ENCODE measurements at places on chromosomes 4 and X. TPM values are rescaled to one million over a fixed set of nuclear protein-coding genes. Genes with fewer than 3 reads are reported as not detected.
A peak's percentile ranks its signal among the peaks of the same experiment; 100 is the strongest.

Gene CD40LG
- not detected for polyA plus RNA-seq

Gene KCNIP4
- polyA plus RNA-seq: 13.0 TPM

Gene HTRA3
- 7.2 TPM for polyA plus RNA-seq

Gene SPANXD
- polyA plus RNA-seq: not detected

Gene GYPE
- 4.2 TPM for polyA plus RNA-seq

Gene NUDT10
- 11.8 TPM for polyA plus RNA-seq

Gene DMRTC1
- not detected for polyA plus RNA-seq

Gene MEPE
- not detected for polyA plus RNA-seq

Gene KIF4A
- polyA plus RNA-seq: 26.0 TPM

Gene TACR3
- polyA plus RNA-seq: 2.6 TPM

Gene ATP10D
- polyA plus RNA-seq: 53.3 TPM

DNA sequence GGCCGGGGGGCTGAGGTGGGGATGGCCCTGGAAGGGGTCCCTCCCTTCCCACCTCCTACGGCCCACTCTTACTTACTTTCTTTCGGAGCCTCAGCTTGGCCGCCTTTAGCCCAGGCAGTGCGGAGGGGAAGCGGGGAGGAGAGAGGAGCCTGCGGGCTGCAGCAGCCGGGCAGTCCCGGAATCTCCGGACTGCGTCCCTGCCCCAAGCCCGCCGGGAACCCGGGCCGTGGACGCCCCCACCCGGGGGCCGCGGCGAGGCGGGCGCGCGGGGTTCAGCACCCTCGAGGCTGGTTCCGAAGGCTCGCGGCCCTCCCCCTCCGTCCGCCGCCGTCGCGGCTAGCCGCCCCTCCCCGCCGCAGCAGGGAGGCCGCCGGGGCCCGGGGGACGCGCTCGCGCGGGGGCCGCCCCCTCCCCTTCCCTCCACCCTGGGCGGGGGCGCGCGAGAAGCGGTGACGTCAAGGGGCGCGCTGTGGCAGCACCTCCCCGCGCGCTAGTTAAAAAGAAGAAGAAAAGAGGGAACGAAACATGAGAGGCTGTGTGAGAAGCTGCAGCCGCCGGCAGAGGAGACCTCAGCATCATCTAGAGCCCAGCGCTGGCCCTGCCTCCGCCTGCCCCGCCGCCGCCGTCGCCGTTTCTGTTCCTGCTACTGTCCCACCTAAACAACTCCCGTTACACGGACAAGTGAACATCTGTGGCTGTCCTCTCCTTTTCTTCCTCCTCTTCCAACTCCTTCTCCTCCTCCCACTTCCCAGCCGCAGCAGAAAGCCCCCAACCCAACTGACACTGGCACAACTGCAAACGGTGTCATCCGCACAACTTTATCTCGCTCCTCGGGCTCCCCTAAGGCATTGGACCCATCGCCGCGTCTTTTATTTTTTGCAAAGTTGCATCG lies at the start of gene HHIP:
TSS of gene HHIP (plus strand) at position 526 of the 892 bp plus-strand sequence. CDS start 520 bp downstream, outside the sequence.
- DNase-seq: peak; percentile 66

DNA sequence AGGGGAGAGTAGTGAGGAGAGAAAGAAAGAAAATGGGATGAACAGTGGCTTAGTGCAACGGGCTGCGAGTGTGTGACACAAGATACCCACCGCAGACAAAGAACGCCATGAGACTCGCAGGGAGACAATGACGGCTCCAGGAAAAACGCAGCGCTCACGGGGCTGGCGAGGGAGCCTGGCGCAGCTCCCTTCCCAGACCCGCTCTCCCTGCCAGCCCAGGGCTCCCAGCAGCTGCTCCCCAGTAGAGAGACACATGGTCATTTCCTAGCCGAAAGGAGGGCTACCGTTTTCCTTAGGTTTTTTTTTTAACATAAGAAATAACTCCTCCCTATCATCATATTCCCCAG lies 149.5 kb downstream of the MAML3 start:
- DNase-seq: peak; percentile 42

DNA sequence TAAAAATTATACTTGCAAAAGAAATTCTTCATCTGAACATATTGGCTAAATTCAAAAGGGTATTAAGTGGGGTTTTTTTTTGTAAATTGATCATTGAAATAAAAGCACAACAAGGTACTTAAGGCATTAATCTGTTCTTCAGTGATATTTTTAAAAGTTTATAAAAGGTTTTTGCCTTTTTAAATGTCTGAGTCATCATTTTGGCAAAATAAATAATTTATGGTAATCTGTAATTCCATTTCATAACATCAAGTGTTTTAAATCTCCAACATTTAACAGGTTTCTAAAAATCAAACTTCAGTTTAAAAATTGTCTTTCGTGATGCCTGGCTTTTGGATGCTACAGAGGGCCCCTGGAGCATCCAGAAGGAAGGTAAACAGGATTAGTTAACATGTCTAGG lies 27.4 kb downstream of the NLRP2B start:
- DNase-seq: no peak

GRCh38 chrX:153423652-153424051 lies 12.4 kb downstream of the ZFP92 start:
- DNase-seq: no peak

- no peak for DNase-seq
These were observed 1011.7 kb upstream of the PCDH7 start for GRCh38 chr4:29708473-29708872.

DNA sequence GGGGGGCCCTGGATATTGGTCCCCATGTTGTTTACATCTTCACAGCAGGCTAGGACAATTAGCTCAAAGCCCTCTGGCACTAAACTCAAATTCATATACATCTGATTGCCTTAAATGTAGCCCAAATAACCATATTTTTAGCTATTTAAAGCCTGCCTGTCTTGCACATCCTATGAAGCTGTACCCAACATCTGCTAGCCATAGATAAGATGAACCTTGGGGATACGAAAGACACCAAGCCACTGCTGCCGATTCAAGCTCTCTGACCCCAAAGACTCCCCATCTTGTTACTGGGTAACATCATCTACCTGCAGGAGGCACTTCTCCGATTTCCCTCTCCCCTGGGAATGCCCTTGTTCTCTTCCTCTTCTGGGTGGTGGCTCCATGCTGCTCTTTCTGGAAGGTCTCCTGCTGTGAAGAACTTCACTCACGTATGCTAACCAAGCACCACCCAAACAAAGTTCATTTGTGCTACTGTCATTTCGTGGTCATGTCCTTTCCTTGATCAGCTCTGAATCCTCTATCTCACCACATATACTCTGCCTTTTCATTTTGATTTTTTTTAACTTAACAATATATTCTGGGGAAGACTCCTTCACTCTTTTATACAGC lies 107.7 kb upstream of the ATXN3L start:
- no peak for DNase-seq

DNA sequence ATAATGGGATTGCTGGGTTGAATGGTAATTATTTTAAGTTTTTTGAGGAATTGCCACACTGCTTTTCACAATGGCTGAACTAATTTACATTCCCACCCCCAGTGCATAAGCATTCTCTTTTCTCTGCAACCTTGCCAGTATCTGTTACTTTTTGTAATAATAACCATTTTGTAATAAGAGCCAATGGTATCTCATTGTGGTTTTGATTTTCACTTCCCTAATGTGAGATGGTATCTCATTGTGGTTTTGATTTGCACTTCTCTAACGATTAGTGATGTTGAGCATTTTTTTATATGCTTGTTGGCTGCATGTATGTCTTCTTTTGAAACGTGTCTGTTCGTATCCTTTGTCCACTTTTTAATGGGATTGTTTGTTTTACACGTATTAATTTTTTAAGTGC lies 213.1 kb upstream of the HDX start:
- DNase-seq: no peak

GRCh38 chrX:137426695-137427425 lies 139.1 kb upstream of the ZIC3 start:
- no peak for DNase-seq

- DNase-seq: no peak
These were observed 255.6 kb upstream of the UGT8 start for GRCh38 chr4:114343015-114343414.

- DNase-seq: no peak
These were observed 13.2 kb upstream of the C1QTNF7 start for GRCh38 chr4:15414551-15415091.

DNA sequence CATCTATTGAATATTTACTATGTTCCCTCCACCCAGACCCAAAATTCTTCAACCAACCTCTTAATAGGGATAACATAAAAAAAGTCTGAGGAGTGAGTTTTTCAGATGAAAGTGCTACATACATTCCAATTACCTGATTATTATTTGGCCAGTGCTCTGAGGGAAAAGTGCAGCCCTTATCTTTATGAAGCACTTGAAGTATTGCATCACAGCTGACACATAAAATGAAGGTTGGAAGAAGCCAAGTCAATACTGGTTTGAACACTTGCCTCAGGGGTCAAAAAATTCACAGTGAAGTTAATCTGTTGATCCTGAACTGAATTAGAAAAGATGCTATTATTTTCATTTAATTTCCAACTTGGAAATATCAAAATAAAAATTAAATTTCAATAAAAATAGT lies 498.9 kb downstream of the INPP4B start:
- no peak for DNase-seq

- no peak for DNase-seq
These were observed 11.6 kb downstream of the PDZD4 start for GRCh38 chrX:153818571-153819383.

DNA sequence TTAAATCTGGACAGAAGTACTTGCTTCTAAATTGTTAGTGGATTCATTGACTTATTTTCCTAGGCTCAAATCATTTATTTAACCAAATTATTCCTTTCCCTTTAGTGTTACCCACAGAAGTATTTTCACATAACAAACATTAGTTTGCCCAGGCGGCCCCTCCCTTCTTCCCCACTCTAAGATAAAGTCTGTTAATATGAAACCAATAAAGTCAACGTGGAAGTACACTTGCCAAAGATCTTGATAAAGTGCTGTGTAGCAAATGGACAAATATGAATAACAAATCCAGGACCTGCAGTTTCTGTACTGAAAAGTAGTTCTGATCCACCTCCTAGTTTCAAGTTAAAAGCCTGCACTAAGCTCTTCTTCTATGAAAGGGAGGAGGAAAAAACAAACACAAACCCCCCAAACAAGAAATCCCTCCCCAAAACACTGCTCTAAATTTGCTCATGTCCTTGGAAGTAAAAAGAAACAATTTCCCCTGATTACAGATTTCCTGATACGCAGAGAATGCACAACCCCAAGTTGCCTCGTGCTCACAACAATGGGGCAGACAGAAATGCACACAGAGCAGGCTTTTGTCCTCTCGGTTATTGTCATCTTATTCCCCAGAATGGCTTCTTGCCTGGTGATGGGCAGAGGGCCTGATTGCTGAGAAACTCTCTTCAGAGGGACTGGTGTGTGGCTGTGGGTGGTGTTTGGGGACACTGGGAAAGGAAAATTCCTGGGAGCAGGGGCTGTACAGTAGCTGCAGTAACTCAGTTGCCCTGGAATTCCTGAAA lies 23.2 kb downstream of the TMSB4X start:
- DNase-seq: no peak

GRCh38 chrX:118702741-118703140 lies 24.7 kb upstream of the IL13RA1 start:
- no peak for DNase-seq

DNA sequence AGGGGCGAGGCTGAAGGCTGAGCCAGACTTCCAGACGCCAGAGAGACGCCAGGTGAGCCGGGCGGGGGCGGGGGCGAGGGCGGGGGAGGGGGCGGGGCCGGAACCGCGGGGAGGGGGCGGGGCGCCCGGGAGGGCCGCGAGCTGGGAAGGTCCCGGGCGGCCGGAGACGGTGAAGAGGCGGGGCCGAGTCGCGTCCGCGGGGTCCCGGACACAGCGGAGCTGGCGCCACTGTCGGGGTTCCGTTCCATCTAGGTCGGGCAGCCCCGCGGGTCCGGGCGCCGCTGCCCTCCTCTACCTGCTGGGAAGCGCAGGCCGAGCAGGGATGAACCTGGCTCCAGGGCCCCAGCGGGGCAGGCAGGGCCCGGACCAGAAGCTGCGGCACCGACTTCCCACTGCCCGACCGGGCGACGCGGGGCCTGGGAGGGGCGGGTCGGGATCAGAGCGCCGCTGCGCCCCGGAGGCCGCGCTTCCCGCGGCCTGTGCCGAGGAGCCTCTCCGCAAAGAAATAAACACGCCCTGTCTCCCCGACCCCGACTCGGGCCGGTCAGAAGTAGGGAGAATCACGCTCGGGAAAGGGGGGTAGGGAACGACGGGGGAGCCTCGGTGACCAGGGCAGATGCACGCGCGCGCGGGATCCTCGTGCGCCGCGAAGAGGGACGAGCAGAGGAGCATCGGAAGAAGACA lies 10.6 kb downstream of the HMX1 start:
- DNase-seq: no peak

DNA sequence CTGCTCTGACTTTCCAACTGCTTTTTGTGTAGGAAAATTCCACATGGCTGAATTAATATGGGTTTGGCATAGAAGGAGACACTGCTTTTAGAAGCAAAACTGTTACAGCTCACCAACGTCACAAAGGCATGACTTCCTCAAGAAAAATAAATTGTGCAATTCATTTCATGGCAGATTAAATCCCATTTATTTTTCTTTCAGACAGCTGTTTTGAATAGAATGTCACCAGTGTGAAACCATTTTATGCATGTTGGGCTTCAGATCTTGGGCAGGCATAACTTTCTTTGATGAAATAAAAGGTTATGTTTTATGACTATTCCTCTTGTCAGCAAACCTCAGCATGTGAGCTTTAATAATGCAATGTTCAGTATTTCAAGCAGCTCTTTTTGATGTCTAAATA lies 542.8 kb downstream of the GALNTL6 start:
- DNase-seq: no peak
